Endothelial cell (in vitro differentiated cells): ENCODE measurements at places on chromosomes 2 and 18.

GRCh38 chr18:35933982-35934381 is 38.5 kb upstream of the RMP24 start:
- no peak for DNase-seq

- no peak for DNase-seq
Measured at GRCh38 chr2:237500681-237501424, 13.8 kb downstream of the MLPH start.

- DNase-seq = no peak
Measured at GRCh38 chr18:22579271-22579670, 161.6 kb upstream of the CTAGE1 start.

DNA sequence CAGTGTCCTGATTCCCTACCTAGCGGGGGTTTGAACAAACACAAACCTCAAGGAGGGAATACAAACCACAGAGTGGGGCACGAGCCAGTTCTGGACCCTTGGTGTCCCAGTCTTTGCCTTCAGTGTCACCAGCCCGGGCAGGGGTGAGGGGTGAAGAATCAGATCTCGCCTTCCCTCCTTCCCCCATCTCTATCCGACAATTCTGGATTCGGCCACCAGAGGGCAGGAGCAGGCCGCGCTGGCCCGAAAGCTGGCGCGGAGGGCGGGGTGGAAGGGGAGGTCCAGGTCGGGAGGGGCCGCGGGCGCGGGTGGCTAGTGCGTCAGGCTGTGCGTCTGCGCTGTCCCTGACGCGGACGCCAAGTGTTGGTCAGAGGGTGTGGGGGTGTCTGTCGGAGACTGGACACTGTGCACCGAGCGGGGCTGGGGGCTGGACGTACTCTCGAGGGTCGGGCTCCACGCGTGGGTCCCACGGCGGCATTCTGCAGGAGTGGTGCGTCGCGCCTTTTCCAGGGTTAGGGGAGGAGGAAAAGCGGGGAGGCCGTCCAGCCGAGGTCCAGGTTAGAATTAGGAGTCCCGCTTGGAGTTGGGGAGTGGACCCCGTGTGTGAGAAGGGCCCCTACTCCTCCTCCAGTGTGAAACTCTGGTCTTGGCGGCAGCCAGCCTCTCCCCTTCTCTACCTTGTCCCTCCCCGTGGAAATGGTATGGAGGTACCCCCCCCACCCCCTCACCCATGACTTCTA is 2.9 kb upstream of the CRYBA2 start:
- DNase-seq = peak; percentile 90

- no peak for DNase-seq
Measured at GRCh38 chr2:45988879-45989278, 308.3 kb upstream of the EPAS1 start.

GRCh38 chr2:174026122-174026845 is 61.1 kb upstream of the SP3 start:
- DNase-seq = no peak

DNA sequence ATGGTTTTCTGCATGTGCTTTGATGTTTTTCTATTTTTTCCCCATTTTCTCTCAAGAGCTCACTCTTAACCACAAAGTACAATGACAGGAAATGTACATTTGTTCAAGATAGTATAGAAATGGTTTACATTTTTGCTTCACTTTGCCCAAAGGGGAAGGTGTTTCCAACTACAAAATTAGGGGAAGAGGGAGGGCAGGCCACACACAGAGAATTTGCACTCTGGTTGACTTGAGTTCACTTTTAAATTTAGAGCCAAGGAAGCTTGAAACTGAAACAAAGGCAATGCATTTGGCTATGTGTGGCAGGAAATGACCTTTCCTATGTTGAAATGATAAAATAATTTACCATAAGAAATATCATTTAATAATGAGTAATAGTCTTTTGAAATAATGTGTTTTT is 19.1 kb upstream of the VIT start:
- no peak for DNase-seq

DNA sequence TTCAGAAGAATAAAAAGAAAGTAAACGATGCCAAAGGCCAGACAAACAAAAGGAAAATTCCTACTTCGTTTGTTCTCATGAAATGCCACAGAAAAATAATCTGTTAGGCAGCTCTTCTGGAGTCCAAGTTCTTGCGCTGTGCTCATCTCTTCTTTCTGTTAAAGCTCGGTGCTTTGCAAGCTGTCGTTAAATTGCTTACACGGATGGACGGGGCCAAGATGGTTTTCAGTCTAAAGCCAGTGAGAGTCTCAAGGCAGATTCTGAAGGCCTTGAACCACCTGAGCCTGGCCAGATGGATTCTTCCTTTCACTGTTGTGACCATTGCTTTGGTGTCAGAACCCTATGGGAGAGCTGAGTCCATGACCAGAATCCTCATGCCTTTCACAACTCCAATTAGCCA is 97.6 kb upstream of the RMDN2 start:
- DNase-seq = no peak

GRCh38 chr2:133458280-133458679 is 110.0 kb downstream of the NCKAP5 start:
- DNase-seq = no peak

DNA sequence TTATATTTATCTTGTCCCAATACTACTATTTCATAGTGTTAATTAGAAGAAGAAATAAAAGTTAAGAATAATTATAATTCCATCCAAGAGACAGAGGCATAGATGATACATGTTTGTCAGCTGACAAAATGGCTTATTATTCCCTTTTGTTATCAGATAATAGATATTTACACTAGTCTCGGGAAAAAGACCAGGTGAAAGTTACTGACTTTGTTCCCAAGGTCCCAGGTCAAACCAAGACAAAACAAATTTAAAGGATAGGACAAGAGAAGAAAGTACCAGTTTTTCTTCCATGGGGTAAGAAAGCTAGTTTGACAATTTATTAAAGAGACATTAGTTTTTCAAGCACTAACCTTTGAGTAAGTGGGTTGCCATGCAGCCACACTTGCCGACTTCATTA is 73.2 kb downstream of the TTN start:
- DNase-seq = no peak

DNA sequence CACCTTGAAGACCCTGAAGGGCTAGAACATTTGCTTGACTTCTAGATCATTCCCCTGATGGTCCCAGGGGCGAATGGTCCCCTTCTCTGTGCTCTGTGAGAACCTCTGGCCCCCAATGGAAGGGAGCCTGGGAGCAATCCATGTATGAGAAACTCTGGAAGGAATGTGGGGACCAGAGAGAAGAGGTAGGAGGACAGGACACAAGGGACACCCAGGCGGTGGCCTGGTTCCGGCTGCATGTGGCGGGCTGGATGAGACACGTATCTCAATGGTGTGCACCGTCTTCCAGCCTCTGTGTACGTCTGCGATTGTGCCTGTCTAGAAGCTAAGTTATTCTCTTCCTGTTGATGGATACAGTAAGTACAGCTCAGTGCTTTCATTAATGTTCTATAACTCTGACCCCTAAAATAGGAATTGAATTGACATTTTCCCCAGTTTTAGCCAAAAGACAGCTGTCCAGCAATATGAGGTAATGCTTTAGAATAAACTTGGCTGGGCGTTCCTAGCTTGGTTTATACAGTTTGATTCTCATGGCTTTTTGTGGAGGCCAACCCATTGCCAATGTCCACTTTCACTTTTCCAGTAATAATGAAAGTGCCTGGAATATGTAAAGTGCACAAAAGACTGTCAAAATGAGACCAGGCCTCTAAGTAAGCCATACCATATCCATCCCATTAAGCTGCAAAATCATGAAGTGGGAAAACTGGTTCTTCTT is 30.1 kb upstream of the COPS8 start:
- DNase-seq = no peak

GRCh38 chr18:56986829-56987228 is 160.1 kb upstream of the BOD1L2 start:
- no peak for DNase-seq

DNA sequence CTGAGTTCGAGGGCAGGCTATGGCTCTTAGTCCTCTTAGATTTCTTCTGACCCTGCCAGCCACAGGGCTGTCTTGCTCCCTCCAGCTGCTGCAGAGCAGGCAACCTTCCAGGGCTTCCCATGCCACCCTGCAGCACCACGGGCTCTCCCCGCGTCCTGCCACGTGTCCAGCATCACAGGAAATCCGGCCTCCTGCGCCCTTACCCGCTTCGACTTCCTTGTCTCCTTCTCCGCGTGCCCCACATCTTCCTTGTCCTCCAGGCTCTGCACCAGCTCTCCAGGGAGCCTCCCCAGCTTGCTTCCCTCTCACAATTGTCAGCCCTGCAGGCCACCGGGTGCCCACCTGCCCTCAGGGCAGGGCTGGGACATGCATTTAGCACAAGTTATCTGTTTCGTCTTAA is 253.5 kb downstream of the DCDC2C start:
- DNase-seq = no peak
